ENCODE measurements at places on chromosomes 11 and 22. TPM values are rescaled to one million over a fixed set of nuclear protein-coding genes. Genes with fewer than 3 reads are reported as not detected.
A peak's percentile ranks its signal among the peaks of the same experiment; 100 is the strongest.

SNX32 gene
- polyA plus RNA-seq: 4.0 TPM

DNA sequence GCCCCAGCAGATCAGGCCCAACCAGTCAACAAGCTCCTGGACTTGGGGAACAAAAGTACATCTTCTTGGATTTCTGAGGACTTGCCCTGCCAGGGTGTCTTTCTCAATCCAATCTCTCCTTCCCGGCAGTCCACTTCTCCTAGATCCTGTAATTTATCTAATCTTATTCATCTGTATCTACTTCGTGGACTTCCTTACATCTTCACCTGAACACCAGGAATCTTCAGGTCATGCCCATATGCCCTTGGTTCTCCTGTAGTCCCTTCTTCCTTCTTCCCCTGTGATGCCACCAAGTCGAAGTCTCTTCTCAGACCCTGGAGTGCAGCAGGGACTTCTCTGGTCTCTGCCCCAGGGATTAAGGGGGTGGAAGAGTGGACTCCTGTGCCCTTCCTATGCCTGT, 100.3 kb downstream of the ZNF280B start:
- no peak for DNase-seq

NEFH gene
- not detected for polyA plus RNA-seq

MFNG gene
- polyA plus RNA-seq: 19.2 TPM

- DNase-seq: no peak
Observed at GRCh38 chr11:299951-300735, 817 bp upstream of the IFITM5 start.

DNA sequence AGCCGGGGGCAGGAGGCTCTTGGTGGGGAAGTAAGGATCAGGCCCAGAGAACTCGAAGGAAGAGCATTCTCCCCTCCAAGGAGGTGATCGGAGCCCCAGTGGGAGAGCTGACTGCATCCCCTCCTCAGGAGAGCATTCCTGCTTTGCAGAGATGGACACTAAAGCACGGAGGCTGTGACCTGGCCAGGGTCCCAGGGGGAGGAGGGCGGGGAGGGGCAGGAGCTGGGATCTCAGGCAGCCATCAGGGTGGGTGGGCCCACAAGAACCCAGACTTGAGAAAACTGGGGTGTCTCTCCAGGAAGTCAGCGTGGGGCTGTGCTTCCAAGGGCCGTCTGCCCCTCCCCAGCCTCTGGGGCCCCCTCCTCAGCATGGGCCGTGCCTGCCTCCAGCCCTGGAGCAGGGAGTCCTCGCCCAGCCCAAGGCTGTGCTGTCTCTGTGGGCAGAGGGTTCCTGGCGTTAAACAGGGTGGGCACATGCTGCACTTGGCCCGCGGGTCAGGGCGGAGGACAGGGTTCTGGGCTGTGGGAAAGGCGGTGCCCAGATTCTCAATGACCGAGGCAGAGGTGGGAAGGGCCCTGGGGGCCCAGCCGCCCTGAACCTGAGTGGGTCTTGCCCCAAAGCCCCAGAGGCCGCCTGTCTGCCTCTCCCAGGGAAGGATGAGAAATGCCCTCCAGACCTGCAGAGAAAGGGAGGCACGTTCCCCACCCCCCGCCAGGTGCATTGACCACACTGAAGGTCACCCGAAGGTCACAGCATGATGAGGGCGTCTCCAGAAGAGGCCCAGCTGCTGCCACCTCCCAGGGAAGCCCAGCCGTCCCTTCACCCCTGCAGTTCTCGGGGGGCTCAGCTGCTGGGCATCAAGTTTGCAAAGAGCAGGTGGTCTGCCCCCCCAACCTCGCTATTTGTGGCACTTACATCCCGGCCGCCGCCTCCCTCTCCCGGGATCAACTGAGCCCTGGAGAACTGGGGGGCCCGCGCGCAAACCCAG, 643 bp downstream of the CEND1 start:
- DNase-seq: no peak

- no peak for DNase-seq
Observed at GRCh38 chr11:92797874-92798273, 171.6 kb upstream of the MTNR1B start.

DNA sequence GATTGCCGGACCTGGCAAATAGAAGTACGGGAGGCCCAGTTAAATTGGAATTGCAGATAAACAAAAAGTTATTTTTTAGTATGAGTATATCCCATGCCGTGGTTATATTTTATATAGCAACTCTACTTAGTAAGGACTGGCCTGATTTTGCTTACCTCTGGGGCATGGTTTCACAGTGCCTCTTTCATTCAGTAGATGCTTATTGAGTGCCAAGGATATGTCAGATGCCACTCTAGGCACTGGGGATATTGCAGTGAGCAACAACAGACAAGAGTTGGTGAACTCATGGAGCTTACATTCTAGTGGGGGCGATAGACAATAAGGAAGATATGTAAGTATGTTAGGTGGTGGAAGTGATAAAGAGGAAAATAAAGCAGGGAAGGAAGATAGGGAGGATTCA, 112.2 kb downstream of the TEAD1 start:
- no peak for DNase-seq

DNA sequence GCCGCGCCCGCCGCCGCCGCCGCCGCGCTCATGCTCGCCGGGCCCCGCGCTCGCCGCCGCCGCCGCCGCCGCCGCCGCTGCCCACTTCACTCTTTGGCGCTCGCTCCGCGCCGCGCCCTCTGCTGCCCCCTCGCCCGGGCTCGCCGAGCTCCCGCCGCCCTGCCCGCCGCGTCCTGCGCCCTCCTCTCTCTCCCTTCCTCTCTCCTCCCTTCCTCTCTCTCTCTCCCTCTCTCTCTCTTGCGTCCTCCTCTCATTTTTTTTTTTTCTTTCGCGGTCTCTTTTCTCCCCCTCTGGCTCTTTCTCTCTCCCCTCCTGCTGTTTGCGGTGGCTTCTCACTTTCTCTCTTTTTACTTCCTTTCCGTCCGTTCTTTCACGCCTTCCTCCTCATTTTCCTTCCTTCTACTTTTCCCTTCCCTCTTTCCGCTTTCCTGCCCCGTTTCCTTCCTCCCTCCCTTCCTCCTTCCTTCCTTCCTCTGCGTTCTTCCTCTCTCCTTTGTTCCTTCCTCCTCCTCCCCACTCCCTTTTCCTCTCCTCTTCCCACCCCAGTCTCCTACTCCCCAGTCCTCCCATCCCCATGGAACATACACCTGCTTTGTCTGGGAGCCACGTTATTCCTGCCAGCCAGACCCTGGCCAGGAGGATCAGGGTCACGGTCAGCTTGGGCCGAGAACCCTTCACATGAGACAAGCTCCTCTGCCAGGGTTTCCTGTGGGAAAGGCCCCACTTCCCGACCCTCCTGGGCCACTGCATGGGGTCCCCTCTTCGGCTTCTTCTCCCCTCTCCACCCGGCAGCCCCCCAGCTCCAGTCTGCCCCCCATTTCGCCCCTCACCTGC, 19.3 kb upstream of the SHISAL1 start:
- DNase-seq: peak; percentile 39

OVOL1 gene
- 23.9 TPM for polyA plus RNA-seq

- peak; percentile 74 for DNase-seq
Observed at GRCh38 chr22:49827853-49828598, at the start of gene BRD1. Gene BRD1 (minus strand): TSS chr22:49827873. CDS start chr22:49824317, 3,556 bp downstream.

XKR3 gene
- not detected for polyA plus RNA-seq

DNA sequence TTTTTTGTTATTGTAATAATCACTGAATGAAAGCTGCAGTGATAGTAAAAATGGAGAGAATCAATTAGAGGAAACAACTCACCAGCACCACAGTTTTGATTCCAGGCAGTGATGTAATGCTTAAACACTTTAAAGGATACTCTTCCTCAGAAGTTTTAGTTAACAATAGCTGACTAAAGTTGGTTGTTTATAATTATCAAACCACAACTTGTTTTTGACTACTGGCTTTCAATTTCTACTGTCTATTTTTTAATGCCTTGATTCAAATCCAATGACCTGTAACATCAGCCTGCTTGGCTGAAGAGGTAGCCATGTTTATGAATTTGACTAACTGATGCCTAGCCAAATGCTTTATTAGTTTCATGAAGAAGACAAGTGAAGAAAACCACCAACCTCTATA, 18.2 kb upstream of the CASP12 start:
- no peak for DNase-seq

GRCh38 chr22:31120642-31121041, 2.1 kb upstream of the INPP5J start:
- DNase-seq: no peak

- DNase-seq: no peak
Observed at GRCh38 chr22:45640291-45640940, 31.2 kb upstream of the ATXN10 start.

OR8G5 gene
- polyA plus RNA-seq: not detected

DNA sequence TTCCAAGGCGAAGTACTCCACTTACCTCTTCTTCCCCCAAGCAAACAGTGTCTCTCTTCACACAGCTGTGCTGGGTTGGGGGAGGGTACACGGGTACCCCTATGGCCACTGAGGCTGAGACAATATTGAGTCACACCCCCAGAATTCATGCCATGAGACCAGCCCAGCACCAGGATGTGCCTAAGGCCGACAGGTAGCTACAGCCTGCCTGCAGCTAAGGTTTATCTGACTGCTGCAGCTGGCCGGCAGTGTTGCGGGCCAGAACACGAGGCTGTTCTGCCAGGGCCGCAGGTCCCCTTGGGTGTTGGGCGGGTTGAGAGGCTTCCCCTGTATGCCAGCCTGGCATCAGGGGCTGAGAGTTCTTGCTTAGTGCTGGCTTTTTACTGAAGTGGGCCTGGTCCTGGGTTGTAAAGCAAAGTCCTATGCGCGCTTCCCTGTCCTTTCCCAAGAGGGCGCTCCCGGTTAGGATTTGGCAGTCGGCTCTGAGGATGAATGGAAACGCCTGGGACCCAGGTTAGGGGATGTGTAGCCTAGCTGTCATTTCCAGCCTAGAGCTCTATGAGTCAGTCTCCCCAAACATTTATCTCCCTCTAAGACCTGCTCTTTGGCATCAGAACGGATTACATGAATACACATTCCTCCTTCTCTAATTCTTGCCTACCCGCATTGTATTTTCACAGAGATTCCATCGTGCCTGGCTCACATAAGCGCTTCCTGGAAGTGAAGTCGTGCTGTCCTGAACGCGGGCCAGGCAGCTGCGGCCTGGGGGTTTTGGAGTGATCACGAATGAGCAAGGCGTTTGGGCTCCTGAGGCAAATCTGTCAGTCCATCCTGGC, 7.1 kb downstream of the USP18 start:
- DNase-seq: peak; percentile 87

PTPN5 gene
- polyA plus RNA-seq: not detected

GRCh38 chr11:3834664-3835461, 5.9 kb downstream of the RHOG start:
- peak; percentile 92 for DNase-seq

- DNase-seq: no peak
Observed at GRCh38 chr11:62922653-62923431, 1.7 kb upstream of the CHRM1 start.

- no peak for DNase-seq
Observed at GRCh38 chr11:94310191-94310875, 6.0 kb downstream of the IZUMO1R start.

TMEM86A gene
- polyA plus RNA-seq: 0.81 TPM

DNA sequence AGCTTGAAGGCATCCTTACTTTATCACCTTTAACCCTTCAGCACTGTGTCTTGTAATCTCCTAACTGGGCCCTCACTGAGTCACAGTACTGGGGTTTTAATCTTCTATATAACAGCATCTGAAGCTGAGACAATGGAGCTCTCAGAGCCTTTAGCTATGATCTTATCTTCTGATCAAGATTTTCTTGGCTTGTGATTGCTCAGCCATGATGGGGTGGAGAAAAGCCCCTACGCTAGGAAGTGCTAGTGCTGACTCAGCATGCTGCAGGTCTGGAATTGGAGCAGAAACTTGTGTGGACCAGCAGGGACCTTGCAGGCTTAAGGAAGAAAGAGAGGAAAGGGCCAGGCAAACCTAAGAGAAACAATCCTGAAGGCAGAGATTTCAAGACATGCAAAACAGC, 71.7 kb upstream of the EED start:
- DNase-seq: no peak

OR5A1 gene
- not detected for polyA plus RNA-seq

DNA sequence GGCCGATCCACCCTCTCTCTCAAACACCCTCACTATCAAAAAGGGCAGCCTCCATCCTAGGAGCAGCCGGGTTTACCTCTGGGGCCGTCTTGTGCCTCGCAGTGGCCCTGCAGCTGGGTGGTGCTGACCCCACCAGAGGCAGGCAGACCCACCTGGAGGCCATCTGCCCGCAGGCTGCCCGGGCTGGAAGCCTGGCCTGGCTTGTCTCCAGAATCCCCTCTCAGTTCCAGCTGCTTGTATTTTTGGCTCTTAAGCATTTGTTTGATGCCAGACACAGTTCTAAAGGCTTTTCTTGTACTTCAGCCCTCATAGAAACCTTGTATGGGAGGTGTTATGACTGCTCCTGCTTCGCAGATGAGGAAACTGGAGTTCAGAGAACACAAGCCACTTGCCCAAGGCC, 4.2 kb upstream of the NFAM1 start:
- no peak for DNase-seq

ANKK1 gene
- 0.18 TPM for polyA plus RNA-seq

- DNase-seq: no peak
Observed at GRCh38 chr22:43310311-43310710, 32.9 kb downstream of the SCUBE1 start.

RAB3IL1 gene
- polyA plus RNA-seq: 4.9 TPM
